ENCODE measurements at places on chromosomes 1 and 21.

DNA sequence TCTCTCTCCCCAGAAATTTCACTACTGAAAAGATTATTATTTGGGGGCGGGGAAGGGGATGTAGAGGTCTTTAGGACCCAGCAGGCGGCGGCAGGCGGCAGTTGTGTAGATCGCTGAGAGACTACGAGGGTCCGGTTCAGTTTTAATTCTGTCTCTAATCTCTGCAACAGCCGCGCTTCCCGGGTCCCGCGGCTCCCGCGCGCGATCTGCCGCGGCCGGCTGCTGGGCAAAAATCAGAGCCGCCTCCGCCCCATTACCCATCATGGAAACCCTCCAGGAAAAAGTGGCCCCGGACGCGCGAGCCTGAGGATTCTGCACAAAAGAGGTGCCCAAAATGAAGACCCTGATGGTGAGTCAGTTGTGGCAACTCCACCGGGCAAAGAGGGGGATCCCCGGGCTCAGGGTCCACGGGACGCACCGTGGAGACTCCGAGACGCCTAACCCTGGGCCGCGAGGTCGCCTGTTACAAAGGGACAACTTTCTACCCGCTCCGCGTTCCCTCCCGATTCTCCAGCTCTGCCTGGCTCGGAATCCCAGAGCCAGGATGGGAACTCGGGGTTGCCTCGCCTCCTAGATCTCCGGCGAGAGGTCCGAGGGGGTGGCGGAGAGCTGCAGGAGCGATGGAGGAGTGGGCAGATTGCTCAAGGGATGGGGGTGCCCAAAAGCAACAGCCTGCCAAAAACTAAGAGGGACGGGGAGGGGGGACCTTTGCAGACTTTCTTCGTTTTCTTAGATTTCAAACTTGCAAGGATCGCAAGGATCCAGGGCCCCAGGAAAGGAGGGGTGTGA is at the start of gene ST6GALNAC5:
ST6GALNAC5 (plus strand) TSS at position 139 of the 789 bp plus-strand sequence.
- no peak for DNase-seq

- no peak for DNase-seq
These were observed 85.8 kb upstream of the RGS1 start for GRCh38 chr1:192489748-192490147.

DNA sequence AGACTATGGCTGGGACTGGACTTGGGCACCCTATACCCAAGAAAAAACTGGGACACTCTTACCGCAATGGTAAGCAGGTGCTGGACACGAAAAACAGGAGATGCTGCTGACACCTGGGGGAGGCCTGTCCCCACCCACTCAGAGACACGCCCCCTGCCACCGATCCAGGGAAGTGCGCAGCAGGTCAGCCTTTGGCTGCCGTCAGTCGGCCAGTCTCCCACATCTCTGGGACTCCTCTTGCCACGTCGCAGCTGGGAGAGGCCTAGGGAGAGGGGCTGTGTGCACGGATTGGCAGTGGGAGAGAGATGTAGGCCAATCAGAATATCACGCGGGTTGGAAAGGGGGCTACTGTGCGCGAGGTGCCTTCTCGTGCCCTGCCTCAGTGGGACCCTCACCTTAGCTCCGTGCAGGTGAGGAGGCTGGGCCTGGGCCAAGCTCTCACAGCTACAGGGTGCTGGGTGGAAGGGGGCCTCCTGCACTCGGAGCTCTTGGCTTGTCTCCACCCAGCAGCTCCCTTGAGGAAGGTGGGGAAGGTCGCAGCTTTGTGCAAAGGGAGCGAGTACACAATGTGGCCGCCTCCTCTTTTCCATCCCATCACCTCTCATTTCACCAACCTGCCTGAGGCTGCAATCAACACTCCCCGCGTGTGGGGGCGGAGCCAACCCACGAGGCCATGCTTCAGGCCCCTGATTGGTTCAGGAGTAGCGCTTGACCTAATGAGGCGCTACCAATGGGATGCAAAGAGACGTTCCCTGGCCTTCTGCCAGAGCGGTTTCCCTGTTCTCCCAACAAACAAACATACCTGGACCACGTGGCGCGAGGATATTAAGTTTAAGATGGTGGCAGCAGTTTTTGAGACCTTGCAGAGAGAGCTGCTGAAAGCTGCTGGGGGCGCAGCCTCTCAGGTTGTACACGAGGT is 25.7 kb upstream of the LDLRAP1 start:
- no peak for DNase-seq

GRCh38 chr1:201361652-201362504 is 15.6 kb downstream of the TNNT2 start:
- DNase-seq, result no peak

- DNase-seq, result no peak
These were observed 490.7 kb upstream of the B3GALT2 start for GRCh38 chr1:193676996-193677549.

DNA sequence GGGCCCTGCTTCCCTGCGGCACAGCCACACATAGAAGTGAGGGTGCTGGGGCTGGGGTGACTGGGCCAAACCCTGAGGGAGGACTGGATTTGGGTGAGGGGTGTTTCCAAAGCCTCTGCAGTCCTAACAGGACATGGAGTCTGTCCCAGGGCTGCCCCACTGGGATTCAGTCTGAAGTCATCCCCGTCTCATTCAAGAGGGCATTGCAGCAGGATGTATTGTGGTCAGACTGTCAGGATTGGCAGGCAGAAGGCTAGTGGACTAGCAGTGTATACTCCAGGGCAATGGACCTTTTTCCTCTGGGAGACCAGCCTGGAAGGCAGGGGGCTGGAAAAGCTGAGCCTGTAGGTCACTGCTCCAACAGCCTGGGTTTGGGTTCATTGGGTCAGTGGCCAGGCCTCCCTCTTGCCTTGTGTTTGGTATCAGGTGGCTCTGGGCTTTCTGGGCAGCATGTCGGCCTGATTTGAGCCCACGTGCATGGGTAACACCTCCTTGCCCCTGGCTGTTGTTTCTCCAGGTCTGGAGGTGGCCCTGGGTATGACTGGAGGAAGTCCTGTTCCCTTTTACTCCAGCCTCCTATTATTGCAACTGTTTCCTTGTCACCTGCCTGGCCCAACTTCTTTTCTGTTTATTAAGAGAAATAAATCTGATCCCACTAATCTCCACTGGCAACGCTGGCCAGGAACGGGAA is 41.0 kb upstream of the SYNC start:
- DNase-seq, result no peak

- DNase-seq, result no peak
These were observed 47.6 kb downstream of the B3GALT5 start for GRCh38 chr21:39660191-39660980.

- DNase-seq, result no peak
These were observed 675.1 kb upstream of the ADGRL2 start for GRCh38 chr1:81125672-81126071.

DNA sequence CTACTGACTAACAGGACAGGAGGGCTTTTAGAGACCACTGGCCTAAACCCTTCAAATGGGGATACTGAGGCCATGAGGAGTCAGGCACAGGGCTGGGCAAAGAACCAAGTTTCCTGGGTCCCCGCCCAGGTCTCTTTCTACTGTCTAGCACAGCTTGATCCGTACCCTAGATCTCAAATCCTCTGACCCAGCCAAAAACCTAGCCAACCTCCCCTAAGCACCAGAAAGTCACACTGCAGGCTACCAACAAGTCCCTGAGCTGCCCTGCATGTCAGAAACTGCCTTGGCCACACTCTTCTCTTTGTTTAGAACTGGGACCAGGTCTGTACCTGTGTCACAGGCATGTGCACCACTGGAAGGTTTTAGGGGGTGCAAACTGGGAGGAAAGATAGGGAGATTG is 33.6 kb downstream of the AHDC1 start:
- DNase-seq, result no peak

- DNase-seq, result no peak
These were observed 2.0 kb downstream of the RCSD1 start for GRCh38 chr1:167631936-167632614.

DNA sequence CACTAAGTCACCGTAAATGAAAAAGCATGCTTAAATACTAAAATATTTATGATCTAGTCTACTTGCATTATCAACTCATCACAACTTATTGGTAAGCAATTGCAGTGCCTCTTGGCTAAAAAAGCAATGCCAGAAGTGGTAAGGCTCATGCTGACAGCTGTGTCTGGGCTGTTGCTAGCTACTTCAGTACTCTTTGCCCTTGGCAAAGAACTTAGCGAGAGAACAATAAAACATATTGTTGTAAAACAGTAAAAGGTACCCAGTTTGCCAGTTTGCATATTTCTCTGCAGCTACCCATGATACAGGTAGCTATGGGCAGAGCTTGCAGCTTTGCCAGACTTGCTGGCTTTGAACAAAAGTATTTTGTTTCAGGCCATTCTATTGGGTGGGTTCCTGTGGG is 73.1 kb downstream of the ATP6V1G3 start:
- no peak for DNase-seq

DNA sequence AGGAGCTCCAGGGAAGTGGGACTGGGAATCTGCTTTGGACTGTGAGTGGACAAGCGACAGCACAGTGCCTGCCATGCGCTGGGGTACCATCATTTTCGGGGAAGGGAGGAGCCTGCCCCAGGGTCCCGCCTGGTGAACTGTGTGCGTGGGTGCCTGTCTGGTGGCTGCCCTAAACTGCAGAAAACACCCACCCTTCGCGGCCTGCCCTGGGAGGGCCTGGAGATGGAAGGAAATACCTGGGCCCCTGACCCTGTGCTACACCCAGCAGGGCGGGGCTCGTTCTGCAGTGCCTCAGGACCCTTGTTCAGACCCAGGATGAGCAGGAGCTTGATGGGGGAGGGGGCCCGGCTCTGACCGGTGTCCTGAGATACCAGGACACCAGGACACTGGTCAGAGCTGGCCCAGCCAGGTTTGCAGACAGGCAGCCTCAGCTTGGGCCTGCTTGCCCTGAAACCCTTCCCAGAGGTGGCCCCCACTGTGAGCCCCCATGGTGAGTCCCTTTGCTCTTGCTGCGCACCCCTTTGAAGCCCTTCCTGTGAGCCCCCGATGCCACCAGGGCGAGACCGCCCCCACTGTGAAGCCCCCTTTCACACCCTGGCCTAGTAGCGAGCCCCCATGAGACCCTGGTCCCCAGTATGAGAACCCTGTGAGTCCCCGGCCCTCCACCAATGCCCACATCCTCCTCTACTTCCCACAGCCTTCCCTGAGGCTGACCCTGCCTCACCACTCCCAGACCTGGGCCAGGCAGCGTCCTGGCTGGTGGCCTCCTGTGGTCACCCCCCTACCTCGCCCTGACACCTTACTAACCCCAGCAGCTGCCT is 2.6 kb downstream of the GJC2 start:
- no peak for DNase-seq

All from stimulated activated CD4-positive, alpha-beta T cell treated with anti-CD3 and anti-CD28 coated beads, Interleukin-15, amount 100 ng/mL, for 1 hour (primary cell).